ENCODE measurements at places on chromosomes 11 and 22. TPM values are rescaled to one million over a fixed set of nuclear protein-coding genes. Genes with fewer than 3 reads are reported as not detected.

DNA sequence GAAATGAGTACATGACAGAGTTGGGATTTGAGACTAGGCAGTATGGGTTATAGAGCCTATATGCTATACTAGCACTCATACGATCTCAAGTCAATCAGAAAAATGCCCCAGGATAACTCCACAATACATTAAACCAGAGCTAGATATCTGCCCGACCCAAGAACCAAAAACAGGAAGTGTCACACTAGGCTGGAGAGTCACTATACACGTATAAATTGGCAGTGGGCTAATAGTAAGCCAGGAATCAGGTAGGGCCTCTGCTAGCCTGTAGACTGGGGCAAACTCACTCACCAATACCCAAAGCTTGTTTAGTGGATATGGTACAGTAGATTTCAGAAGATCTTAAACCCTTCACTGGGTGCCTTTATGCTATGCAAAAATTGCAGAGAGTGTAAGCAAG is 16.2 kb upstream of the EIF4G2 start:
- no peak for DNase-seq

GRCh38 chr11:71300187-71300586 is 47.8 kb upstream of the SHANK2 start:
- DNase-seq: no peak

Gene CCDC134
- polyA plus RNA-seq: 7.7 TPM

- DNase-seq: no peak
These were observed 23.9 kb upstream of the SWAP70 start for GRCh38 chr11:9639985-9640384.

GRCh38 chr11:64306876-64307622 is 1.7 kb downstream of the ESRRA start:
- DNase-seq: no peak

Gene GAL3ST1
- 32.1 TPM for polyA plus RNA-seq

Gene C22orf31
- polyA plus RNA-seq: not detected

Gene TSPO
- 63.4 TPM for polyA plus RNA-seq

DNA sequence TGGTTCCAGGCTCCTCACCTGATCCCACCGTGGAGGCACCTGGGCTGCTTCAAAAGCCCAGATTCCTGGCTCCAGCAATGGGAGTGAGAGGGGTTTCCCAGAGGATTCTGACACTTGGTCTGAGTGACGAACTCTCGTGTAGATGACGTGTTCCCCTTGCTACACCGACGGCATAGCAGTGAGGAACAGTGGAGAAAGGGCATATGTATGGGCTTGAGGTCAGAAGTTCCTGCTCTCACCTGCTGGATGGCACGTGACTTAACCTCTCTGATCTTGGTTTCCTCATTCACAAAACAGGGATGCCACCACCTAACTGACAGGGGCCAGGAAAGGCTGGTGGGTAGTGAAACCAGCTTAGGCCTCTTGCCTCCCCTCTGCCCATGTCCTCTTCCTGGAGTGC is 30.0 kb upstream of the ARFGAP3 start:
- DNase-seq: no peak

DNA sequence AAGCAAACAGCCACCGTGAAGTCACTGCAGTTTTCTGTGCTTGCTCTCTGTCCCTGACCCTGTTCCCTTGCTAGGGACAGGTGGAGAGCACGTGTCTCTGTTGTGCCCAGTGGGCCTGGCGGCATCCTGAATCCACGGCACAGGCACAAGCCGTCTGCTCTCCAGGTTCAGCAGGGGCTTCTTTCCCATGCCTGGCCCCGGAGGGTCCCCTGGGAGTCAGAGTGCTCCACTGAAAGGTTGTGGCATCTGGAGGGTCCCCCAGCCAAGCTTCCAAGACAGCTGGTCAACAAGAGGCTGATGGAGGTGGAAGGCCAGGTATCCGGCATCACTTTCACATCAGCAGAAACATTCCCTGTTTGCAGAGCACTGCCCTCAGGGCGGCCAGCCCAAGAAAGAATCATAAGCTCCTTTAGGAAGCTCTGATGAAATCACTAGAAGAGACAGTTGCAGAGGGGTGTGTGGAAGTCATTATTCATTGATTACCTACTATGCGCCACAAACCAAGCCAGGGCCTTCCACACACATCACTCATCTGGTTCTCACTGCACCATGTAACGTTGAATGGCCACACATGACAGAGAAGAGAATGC is 346.4 kb upstream of the B3GAT1 start:
- no peak for DNase-seq

Gene CD3D
- polyA plus RNA-seq: not detected

DNA sequence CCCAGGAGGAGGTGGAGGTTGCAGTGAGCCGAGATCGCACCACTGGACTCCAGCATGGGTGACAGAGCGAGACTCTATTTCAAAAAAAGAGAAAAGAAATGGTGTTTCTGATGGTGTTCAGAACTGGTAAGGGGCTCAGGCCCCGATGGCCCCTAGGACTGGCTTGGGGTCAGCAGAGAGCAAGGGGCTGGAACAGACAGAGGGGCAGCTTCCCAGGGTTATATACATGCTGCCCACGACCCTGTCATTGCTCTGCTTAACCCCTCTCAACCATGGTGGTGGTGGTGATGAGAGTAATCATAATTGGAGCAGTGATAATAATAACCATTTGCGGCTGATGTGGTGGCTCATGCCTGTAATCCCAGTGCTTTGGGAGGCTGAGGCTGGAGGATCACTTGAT is 79.4 kb downstream of the CEP164 start:
- no peak for DNase-seq

Gene C1QTNF5
- polyA plus RNA-seq: 2.7 TPM

- DNase-seq: no peak
These were observed 300.4 kb downstream of the TTC28 start for GRCh38 chr22:28379075-28379779.

DNA sequence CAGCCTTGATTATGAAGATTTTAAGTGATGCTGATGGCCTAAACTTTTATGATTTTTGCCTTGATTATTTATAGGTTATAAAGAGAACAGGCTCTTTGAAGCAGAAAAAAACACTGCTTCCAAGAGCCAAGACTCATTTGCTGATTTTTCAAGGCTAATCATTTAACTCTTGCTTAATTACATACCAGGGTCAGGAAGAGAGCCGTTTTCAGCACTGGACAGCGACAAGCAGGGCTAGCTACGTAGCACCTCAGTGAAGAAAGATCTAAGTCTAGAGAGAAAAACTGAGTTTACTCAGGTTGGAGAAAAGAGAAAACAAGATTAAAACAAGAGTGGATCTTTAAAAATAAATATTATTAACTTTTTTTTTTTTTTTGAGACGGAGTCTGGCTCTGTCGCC is 615.4 kb upstream of the B3GAT1 start:
- DNase-seq: no peak

DNA sequence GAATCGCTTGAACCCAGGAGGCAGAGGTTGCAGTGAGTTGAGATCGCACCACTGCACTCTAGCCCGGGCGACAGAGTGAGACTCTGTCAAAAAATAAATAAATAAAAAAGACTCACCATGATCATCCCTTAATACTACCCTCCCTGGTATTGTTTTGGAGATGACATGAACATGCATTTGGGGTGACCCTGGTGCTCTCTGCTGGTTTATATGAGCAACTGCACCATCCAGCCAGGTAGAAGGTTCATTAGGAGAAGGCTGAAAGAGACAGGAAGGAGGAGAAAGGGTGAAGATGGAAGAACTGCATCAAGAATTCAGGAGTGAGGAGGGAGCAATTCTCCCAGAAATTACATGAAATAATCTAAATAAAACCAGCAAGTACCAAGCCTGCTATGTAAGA is 37.8 kb downstream of the SLC5A1 start:
- no peak for DNase-seq

DNA sequence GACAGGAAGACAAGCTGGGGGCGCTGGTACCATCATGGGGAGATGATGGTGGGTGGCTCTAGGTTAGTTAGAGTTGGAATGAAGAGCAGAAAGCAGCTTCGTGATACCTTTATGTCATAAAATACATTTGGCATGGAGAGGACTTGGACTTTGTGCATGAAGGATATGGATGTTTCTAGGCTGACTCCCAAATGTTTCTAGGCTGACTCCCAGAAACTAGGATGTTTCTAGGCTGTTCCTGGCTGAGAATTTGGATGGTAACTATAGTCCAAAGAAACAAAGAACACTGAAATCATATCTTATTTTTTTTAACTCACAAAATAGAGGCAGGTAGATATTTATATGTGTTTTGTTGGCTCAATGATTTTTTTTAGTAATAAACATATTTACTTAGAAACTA is 89.4 kb upstream of the VPREB1 start:
- DNase-seq: no peak

DNA sequence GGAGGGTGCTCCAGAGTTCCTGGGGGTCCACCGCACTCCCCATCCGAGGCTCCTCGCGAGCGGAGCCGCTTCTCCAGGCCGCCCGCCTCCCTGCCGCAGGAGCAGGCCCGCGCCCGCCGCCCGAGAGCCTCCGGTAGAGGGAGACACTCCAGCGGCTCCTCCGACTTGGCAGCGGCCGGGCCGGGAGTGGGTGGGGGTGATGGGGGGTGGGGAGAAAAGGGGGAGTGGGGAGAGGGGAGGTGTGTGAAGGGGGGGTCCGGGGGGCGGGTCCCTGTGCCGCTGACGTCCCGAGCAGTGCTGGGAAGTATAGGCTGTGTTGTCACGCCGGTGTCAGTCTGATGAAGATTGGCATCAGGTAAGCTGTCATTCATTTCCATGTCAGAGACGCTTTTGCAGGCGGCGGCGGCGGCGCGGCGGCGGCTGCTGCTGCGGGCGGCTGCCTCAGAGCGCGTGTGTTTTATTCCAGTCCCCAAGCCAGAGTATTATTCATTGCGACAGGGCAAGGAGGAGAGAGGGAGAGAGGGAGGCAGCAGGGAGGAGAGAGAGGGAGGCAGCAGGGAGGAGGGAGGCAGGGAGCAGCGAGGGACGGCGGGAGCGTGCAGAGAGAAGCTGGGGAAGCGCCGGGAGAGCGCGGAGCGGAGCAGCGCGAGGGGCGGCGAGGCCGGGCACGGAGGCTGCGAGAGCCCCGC is at the start of gene PKNOX2:
Gene PKNOX2, plus strand, starts transcription at position 330 of the 689 bp plus-strand sequence. CDS start 186,555 bp downstream, outside the sequence.
- DNase-seq: no peak

DNA sequence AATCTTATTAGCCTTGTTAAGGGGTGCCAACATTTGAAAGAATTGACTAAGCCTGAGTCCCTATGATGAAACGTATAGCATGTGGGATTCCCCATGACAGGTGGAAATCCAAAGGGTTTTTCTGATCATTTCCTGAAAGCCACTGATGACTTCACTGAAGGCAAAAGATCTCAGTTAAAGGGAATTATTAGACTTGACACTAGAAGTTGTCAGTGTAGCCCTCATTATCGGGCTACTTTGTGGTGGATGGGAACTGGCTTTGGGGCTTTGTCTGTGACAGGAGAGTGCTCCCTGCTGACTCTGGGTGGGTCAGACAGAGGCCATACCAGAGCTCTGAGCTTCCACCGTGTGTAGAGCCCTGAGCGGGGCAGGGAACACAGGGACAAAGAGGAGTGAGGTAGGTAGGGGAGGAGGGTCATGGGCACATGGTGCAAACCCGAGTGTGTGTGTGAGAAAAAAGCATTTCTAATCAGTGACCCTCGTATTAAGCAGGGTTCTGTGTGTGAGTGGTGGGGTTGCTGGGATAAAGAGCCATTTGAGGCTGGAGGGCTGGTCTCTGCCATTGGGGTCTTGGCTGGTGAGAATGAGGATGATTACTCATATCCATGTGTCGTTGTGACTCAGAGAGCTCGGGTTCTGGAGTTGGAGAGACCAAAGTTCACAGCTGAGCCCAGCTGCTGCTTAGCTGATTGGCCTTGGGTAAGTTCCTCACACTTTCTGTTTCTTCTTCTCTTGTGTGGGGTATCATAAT is 101.1 kb downstream of the GRIK4 start:
- no peak for DNase-seq

Gene TTC9C
- polyA plus RNA-seq: 25.4 TPM

DNA sequence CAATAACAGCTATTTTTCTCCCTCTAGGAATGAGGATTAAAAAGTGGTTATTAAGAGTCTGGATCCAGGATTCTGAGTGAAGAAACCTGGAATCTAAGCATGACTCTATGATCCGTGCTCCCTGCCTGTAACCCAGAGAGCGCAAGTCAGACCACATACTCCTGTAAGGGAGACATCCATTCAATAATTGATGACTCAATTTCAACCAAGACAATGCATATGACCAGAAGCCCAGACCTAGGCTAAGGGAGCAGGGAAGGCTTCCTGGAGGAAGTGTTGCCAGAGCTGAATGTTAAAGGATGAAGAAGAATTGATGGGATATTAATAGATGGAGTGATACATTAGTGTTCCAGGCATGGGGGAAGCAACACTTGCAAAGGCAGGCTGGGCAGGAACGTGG is 13.8 kb upstream of the PAMR1 start:
- no peak for DNase-seq

DNA sequence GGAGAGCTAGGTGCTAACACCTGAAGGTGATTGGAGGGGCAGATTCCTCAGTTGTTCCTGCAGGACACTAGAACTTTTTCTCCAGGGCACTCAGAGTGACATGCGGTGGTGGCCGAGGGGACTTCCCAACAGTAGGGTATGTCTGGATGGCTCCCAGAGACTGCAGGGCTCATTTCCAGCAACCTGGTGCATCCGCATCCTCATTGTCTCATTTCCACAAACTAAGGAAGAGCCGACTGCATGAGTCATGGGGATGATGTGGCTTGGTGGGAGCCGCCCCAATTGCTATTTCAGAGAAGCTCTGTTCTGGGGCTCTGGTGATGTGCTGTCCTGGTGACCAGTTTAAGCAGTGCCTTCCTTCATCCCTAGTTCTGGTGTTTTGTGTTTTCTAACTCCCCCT is 2.8 kb upstream of the ROBO4 start:
- DNase-seq: peak; percentile 43

Gene MRPL16
- polyA plus RNA-seq: 69.2 TPM

DNA sequence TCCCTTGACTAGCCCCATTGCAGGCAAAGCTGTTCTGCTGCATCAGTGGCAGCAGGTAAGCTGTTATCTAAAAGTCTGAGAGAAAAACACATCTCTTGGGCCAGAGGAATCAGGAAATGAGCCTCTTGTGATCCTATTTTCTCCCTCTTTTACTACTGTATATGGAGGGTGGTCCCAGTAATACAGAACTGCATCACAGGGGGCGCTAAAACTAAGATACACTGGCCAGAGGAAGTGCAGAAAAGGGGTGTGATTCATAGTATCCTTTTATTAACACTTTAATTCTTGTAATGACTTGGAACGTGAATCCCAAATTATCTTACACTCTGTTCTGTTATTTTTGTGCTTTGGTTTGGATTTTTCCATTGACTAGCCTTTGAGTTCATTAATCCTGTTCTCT is 8.8 kb upstream of the MED17 start:
- DNase-seq: no peak

Gene MADD
- polyA plus RNA-seq: 32.5 TPM

- no peak for DNase-seq
These were observed 113.5 kb upstream of the IGLL5 start for GRCh38 chr22:22773979-22774604.

GRCh38 chr11:47688111-47688510 is 27.1 kb downstream of the AGBL2 start:
- no peak for DNase-seq

DNA sequence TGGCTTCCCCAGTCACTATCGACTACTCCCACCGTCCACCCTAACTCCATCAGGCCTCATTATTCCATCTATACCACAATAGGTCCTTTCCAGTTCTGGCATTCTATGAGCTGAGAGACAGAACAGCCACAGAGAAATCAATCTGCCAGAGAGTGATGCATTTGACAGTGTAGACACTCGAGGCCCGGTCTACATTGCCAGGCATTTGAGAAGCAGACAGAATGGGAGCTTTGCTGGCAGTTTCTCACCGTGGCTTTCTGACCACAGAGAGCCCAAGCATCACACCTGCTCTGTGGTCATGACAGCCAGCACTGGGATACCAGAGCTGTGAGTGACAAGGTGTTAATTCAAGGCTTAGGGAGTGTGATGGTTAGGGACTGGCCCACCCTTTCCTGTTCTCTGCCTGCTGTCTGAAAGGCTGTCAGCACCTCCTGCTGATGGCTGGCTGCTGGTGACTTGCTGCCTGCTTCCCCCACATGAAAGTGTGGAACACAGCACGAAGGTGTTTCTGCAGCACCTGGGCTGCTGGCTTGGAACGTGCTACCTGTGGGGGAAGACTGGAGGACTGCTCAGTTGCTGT is 137.8 kb downstream of the KIRREL3 start:
- DNase-seq: peak; percentile 19

Measured in H1 (cell line).